Activated CD8-positive, alpha-beta T cell treated with anti-CD3 and anti-CD28 coated beads for 36 hours (primary cell): ENCODE measurements at places on chromosomes 5 and 9. TPM values are rescaled to one million over a fixed set of nuclear protein-coding genes. Genes with fewer than 3 reads are reported as not detected.

- DNase-seq, result no peak
Observed at GRCh38 chr5:54981928-54982327, 3.5 kb downstream of the ESM1 start.

- DNase-seq, result no peak
Observed at GRCh38 chr5:31707329-31707728, 68.4 kb downstream of the PDZD2 start.

- DNase-seq, result no peak
Observed at GRCh38 chr5:170636206-170636605, 132.4 kb downstream of the KCNIP1 start.

DNA sequence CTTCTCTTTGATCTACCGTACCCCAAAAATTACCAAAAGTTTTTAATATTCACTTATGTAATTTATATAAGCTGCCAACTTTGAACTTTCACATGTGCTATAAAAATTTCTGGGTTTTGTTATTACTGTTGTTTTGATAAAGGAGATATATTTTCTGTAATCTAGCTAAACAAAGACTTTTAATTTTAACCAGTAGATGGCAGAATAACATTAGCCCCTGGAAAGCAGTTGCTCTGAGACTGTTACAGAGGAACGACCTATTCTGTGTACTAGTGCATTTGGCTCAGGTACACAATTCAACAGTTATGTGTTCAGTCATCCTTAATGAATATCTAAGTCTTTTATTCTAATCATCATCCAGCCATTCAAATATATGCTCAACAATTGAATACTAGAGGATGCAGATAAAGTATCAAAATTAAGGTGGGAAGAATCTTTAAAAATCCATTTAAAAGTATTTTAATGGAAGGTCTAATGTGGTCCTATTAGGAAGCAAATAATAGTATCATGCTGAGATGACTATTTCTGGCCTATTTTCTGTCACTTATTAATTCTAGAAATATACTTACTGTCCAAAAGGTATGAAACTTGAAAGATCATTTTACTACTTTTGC lies 8.6 kb downstream of the KLHL9 start:
- no peak for DNase-seq

DNA sequence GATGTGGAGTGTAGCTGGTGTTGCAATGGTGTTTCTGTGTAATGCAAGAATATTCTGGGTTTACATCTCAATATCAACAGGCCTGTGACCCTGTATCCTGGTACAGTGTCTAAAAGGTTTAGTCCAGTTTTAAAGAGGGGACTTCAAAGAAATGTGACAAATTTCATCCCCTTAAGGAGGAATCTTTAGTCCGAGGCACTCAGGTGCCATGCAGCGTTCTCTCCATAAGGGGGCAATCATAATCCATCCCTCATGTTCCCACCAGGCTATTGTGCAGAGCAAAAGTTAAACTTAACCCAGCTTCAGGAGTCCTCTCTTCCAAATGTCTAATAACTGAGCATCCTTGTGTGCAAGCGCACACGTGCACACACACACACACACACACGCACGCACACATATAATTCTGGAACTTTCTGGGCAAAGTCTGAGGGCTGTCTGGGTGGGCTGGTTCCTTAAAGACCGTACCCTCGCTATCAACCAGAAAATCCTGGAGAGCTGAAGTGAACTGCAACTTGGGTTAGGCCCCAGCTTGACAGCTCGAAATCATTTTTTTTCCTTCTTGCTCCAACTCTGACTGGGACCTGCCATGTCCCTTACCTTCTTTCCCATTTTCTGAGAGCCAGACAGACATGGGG lies 46.0 kb downstream of the CRB2 start:
- peak; percentile 44 for DNase-seq

- DNase-seq, result no peak
Observed at GRCh38 chr5:64069486-64069885, 96.2 kb upstream of the RNF180 start.

DNA sequence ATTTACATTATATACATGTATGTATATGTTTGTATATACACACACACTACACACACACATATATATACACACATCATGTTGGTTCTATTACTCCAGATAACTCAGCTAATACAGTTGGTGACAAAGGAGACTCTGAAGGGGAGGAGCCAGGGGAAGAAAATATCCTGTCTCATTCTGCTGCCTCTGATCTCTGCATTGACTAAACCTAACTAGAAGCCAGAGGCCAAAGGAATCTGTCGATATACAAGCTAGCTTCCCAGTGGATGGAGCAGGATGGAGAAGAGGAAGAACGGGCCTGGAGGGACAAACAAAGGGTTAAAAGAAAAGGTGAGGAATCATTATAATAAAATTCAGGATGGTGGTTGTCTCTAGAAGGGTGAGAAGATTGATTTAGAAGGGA lies 13.7 kb upstream of the RHOBTB3 start:
- DNase-seq, result no peak

GRCh38 chr9:81879501-81879916 lies 48.7 kb upstream of the SPATA31D4 start:
- no peak for DNase-seq

DNA sequence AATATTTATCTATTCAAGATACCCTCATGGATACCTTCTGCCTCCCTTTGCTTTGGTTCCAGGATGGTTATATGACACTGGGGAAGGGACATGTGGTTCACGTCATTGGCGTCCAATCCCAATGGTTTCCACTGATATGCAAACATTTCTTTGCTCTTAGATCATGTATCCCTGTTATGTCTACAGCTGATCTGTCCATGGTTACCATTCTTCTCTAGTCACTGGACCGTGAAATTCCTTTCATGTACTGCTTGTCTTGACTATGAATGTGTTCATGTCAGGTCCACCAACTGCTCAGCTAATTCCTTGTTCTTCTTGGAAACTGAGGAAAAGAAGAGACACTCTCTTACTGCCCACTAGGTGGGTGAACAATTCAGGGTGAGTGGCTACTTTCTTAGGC lies 391.1 kb upstream of the ZNF608 start:
- DNase-seq, result no peak

- DNase-seq, result no peak
Observed at GRCh38 chr5:133827011-133827410, 141.4 kb downstream of the C5orf15 start.

DNA sequence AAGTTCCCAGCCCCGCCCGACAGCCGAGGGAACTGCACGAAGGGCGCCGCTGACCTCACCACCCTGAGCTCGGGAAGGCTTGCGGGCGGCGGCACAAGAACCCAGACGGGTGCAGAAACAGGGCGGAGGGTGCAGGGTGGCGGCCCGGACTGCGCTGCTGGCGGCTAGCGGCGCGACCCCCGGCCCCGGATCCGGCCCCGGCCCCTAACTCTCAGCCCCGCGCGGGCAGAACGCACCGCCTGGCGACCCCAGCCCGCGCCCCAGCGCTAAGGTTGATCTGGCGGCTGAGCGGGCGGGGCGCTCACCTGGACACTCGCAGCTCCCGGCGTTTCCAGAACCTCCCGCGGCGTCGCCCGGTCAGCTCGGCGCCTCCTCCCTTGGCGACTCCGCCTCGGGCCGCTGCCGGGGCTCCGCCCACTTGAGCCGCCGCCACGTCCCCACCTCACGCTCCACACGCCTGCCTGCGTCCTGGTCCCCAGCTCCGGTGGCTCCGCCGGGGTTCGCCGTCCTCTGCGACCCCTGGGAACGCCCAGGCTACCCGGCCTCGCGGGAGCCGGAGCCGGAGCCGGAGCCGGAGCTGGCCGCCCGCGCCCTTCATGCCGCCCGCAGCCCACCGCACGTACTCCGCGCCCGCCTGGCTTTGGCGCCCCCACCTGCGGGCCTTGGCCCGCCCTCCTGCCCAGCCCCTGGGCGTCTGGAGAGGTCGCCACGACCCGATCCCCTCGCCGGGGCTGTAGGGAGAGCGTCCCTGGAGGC lies at the start of gene P4HA2:
TSS of gene P4HA2 (minus strand) at position 369 of the 756 bp plus-strand sequence. CDS start 9,227 bp downstream, outside the sequence.
- peak; percentile 66 for DNase-seq

GRCh38 chr5:14995229-14995628 lies 123.7 kb upstream of the ANKH start:
- no peak for DNase-seq

DNA sequence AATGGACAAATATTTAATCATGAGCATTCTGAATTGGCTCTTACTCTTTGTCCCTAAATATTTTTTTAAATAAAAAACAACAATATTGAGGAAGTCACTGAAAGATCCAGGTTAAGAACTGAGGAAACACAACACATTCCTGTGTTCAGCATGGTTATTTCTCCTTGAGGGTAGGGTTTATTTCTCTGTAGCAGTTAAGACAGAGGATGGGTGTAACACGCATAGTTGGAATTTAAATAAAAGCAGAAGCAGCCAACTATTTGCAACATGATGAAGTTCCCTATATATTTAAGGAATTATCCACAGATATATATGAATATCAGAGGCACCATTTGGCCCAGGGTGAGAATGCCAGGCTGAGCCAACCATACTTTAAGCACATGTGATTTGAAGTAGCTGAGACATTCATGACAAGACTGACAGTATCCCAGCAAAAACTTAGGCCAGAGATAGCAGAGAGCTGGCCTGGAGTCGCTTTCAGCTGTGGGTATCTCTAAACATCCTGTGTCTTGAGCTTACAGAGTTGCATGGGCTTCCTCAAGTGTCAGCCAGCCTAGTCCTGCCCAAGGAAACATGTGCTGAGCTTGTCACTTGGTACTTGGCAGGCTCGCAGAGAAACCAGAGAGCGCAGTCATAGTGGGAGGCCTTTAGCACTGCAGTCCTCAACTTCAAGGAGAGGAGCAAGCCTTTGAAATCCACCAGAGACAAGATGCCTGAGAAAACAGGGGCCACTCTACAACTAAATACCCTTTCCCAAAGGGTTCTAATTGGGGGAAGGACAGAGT lies 43.6 kb downstream of the SEMA5A start:
- DNase-seq, result no peak

PCDHGB1 gene
- total RNA-seq, result not detected

ZNF608 gene
- total RNA-seq, result not detected

ST8SIA4 gene
- 31.6 TPM for total RNA-seq

GABRA6 gene
- not detected for total RNA-seq

FOXD4 gene
- not detected for total RNA-seq

MEIKIN gene
- not detected for total RNA-seq

ZDHHC11 gene
- 4.6 TPM for total RNA-seq

NUTM2F gene
- total RNA-seq, result not detected

PCDHA13 gene
- not detected for total RNA-seq
